NCI-H2081 (cell line): ENCODE measurements at places on chromosomes 1 and 21.

DNA sequence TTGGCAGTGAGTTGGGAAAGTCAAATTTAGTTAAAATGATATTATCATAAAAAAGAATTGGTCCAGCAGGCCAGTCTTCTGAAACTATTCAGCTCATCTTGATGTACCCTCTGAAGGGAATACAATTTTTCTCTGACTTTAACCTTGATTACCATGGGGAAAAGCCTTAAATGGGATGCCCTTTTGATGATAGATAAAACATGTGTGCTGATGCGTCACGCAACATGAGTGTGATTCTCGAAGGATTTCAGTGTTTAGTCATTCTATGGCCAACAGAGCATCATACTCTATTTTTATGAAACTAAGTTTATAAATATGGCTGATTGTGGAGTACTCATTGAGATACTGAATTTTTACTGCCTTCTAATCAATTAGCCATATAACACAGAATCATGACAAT lies 171.5 kb downstream of the ZNF281 start:
- no peak for DNase-seq

- DNase-seq = no peak
Observed at GRCh38 chr1:36831186-36831810, 203.0 kb downstream of the GRIK3 start.

- no peak for DNase-seq
Observed at GRCh38 chr21:33125680-33126375, 55.9 kb downstream of the OLIG1 start.

DNA sequence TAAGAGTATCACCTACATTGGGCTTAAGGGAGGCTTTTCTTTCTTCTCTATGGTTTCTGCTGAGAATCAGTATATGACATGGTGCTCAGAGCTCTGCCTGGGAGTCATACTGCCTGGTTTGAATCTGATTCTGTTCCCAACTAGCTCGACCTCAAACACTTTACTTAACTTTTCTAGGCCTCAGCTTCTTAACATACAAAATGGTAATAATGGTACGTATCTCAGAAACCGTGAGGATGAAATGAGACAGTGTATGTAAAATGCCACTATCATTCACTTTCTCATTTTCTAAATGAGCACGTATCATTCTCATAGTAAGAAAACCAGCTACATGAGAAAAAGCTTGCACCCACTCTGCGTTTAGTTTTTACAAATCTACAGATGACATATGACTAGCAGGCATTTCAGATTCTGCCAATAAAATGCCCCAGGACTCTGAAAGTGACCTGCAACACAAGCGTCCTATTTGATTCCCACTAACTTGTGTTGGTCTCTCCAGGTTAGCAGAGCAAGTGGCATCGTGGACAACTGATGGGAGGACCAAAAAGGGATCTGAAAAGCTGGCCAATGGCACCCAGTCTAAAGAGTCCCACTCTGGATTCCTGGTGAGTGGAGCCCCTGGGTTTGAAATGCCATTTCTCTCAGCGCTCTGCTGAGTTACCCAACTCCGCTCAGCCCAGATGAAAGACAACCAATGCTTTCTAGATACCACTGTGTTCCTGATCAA lies 6.1 kb downstream of the CTNNBIP1 start:
- no peak for DNase-seq

DNA sequence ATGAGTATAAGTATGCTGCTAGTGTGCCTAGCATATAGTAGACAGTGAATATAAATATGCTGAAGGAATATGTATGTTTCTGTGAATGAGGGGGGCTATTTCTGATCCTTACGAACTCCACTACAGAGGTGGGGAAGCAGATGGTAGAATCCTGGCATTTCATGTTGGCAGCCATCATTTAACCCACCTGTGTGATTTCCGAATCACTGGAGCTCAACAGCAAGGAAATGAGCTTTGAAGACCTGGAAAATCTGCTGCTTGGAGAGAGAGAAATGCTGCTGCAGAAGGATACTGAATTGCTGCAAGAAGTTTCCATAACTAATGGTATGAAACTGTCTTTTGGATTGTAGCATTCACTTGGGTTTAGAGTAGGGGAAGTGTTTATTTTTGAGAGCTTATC lies 83.5 kb downstream of the RABGAP1L start:
- DNase-seq = no peak

DNA sequence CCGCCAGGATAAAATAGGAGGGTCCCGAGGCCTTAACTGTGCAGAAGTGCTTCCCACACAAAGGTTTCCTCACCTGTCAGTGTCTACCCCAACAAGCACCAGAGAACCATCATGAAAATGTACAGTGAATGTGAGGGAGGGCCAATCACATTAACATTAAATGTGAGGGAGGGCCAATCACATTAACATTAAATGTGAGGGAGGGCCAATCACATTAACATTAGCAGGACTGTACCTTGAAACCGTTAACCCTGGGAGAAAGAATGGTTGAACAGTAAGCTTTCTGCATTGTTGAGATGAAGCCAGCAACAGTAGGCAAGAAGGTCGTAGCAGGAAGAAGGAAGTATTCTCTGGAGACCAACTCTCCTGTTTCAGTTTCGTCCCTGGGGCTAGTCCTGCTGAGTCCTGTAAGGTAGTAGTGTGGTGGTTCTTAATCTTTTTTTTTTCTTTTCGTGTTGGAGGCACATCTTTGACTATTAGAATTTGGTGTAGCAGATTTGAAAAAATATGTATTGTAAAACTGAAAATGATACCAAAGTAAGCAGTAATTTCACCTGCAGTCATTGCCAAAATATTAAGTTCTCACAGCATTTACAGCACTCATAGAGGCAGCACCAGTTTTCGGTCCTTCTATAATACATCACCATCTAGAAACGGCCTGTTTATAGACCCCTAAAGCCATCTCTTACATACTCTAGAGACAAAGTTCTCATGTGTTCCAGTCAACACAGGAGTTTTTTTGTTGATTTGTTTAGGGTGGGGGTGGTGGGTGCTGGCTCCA lies 98.6 kb upstream of the PPP2R5A start:
- DNase-seq = no peak

DNA sequence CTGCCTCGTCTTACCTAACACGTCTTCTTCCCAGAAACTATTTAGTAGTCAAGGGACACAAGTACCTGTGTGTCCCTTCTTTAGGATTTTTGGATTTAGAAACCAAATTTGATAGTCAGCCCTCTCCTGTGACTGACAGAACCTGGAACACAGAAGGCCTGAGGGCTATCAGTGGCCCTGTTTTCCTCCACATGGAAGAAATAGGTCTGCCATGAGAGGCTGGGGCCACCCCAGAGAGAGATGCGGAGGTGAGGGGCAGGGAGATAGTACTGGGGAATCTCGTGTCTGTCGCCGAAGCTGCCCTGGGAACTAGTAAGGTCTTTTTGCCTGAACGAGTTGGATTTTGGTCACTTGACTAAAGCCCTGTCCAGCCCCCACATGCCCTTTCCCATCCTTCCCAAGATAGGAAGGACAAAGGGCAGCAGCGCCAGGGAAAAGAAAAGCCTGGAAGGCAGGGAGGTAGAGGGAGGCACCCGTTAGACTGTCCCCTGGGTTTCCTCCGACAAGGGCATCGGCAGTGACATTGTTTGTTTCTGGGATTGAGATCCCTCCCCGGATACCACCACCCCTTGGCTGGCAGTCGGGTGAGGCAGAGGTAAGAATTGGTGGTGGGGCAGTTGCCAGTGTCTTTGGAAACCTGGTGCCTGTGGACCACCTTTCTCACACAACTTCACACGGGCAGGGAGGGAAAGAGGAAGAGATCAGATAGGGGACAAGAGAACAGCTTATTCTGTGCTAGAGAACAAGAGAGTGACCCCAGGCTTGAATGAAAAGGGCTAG lies 19.8 kb downstream of the SMIM12 start:
- no peak for DNase-seq

DNA sequence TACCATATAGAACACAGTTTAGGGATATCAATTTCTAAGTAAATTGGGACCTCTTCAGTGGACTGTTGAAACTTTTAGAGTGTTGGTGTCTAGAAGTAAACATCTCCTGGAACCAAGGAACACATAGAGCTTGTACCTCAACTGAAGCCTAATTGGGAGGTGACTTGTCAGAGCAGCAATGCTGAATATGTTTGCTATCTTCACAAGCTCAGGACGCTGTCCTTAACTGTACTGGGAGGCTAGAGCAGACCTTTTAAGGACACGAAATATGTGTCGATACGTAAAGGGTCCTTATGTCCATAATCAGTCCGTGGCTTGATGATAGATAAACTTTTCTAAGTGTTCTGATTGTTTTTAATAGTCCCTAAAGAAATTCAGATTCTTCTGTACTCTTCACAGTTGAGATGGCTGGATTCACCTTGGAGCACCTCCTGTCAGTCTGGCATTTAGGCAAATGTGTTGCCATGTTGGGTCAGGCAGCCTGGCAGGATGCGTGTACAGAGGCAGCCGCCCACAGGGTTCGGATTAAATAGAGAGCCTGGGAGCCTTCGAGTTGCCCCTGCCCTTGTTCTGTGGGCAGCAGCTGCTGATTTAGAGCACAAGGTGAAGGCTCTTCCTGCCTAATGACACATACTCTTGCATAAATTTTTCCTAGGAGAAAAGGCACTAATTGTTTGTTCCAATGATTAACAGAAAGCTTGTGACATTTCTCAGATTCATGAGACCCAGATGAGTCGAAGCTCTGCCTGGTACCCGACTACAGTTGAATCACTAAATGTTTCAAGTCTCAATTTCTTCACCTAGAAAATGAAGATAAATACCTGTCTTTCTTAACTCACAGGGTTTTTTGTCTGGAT lies 3.6 kb downstream of the ACTN2 start:
- no peak for DNase-seq

DNA sequence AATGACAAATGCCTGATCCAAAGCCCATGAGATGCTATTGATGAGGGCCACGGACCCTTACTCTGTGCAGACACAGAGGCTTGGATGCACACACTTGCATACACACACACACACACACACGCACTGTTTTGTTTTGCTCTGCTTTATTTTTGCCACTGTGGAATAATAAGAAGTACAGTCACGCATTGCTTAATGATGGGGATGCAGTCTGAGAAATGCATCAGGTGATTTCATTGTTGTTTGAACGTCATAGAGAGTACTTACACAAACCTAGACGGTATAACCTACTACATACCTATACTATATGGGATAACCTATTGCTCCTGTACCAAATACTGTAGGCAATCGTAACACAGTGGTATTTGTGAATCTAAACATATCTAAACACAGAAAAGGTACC lies 104.4 kb downstream of the RHOU start:
- no peak for DNase-seq

DNA sequence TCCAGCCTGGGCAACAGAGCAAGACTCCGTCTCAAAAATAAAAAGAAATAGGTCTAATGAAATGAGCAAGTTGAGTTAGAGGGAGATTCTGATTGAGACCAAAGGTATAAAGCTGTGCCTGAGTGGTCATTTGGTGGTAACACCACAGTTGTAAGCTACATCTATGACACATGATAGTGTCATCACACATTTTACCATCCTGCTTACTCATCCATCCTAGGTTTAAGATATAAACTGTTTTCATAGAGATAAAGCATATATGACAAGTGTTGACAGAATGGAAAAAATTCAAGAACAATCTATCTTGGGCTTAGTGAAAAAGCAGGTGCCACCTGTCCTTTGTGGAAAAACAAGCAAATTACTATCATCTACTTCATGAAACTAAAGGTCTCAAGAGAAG lies 7.1 kb upstream of the CFAP141 start:
- DNase-seq = no peak

DNA sequence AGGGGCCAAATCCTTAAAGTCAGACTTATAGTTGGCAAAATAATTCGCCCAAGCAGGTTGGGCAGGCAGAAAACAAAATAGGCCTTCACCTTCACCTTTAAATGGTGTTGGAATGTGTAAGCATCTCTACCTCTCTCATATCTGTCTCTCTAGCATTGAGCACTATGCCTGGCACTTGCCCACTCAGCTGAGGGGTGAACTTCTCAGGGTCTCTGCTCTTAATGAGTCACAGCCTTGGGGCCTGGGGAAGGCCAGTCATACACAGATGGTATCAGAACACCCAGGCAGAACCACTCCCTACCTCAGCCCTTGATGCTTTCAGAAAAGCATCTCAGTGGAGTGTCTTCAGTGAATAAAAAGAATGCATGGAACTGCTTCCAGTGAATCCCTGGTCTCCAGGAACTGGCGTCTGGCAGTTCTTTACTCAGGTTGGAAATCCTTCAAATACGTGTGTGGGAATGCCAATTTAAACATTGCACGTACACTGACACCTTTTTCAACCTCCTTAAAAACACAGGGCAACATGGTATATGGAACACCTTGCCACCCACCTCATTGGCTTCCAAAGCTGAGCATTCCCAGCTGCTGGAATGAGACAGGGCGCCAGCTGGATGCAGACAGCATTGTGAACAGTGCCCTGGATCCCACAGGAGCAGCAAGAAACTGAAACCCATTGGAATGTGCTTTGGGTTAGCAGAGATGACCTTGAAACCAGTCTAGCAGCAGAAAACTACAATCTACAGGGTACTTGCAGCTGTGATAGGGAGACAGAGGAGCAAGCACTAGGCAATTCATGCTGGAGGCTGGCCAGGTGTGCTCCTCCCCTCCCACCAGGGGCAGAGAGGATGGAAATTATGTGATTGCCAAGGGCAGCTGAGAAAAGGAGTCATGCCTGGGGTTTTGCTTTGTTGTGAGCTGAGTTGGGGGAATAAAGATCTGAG lies 30.0 kb downstream of the ZNF697 start:
- DNase-seq = peak; percentile 30

DNA sequence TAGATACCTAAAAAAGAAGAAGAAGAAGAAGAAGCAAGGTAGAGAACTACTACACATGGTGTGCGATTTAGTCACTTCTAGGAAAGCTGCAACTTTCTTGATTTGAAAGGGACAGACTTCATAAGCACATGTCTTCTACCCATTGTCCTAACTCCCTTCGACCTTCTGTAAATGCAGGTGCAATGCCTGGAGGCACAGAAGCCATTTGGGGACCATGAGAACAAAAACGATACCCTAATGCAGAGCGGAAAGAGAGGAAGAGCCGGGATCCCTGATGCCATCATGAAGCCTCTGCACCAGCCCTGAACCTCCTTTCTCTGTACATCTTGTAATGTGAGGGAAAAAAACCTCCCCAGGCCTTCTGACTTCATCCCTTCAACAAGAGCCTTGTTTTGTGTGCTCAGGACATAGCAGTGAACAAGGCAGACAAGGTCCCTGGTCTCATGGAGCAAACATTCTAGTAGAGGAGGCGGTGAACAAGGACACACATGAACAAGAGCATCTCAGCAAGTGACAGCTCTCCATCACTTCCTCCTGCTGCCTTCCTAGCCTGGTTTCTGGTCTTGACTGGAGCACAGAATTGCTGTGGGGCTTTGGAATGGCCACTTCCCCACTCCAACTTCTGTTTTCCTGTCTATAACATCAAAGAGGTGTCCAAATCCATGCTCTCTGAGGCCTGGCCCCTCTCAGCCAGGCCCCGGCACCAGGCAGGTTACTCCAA lies 5.5 kb upstream of the LAPTM5 start:
- no peak for DNase-seq

GRCh38 chr1:60130703-60131102 lies 57.1 kb upstream of the C1orf87 start:
- no peak for DNase-seq

GRCh38 chr1:26336477-26337205 lies 17.3 kb downstream of the CRYBG2 start:
- DNase-seq = peak; percentile 81

GRCh38 chr1:193221651-193222050 lies 35.2 kb upstream of the B3GALT2 start:
- peak; percentile 48 for DNase-seq
